ENCODE measurements at places on chromosomes 11 and 22.

DNA sequence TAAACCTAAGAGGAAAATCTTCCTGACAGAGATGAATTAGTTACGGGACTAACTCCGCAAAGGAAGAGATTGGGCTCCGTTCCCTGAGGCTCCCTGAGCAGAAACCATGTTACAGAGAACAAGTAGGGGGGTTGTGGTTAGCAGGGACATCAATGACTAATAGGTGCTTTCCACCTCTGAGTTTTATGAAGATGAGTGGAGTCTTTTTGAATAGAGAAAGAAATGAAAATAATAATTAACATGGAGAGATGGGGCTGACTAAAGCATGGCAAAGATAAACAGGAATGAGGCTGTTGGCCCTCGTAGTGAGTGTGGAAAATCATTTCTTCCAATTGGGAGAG is 47.5 kb upstream of the PICALM start:
- no peak for DNase-seq

GRCh38 chr11:106523171-106523570 is 445.7 kb downstream of the AASDHPPT start:
- no peak for DNase-seq

- DNase-seq: no peak
These were observed 43.2 kb upstream of the CREB3L1 start for GRCh38 chr11:46234311-46234710.

DNA sequence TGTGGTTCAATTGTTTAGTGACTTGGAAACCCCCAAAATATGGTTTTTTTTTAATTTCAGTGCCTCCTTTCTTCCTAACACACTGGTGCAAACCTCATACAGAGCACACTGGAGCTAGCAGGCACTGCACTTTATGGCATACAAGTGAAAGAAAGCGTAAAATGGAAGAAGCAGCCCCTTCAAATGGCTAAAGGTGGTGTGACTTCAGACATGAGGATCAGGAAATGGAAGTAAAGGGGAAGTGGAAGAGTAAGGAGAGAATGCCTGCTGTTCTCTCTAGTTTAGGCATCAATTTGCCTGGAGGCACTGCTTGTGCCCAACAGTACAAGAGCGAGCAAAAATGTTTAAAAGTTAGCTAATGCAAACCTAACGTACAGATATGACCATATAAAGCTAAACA is 5.7 kb downstream of the RSF1 start:
- DNase-seq: no peak

- DNase-seq: no peak
These were observed 15.2 kb downstream of the PHLDB1 start for GRCh38 chr11:118622376-118623268.

GRCh38 chr22:40433416-40434090 is 63.2 kb downstream of the SGSM3 start:
- no peak for DNase-seq

DNA sequence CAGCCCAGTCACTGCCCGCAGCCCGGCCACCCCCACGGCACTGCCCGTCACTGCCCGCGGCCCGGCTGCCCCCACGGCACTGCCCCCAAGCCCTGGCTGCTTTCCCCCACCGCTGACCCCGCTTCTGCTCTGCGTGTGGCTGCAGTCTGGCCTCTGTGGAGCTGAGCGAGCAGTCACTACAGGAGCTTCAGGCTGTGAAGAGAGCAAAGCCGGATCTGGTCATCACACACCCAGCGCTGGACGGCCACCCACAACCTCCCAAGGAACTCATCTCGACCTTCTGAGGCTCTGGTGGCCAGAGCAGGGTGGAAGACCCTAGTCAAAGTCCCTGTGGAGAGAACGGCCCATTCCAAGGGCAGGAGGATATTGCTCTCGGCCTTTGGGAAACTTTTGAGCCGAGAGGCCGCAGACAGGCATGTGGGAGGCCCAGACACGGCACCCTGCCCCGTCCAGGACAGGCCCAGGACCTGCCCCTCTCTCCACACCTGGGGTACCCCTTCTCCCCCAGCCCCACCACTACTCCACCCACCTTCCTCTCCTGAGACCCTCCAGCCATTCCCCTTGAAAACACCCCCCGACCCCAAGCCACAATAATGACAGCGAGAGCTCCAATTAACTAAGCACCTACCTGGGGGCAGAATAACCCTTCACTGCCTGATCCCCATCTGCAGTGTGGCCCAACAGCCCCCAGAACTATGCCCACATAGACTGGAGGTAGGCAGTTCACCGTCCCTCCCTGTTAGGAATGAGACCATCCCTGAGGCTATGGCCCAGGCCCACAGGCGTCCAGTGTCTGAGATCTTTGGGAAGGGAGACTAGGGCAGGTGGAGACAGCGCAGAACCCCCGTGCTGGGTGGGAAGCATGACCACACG is 3.7 kb upstream of the PGGHG start:
- DNase-seq: no peak

All from GM06990 (cell line).